ENCODE measurements at places on chromosomes 16 and 17. TPM values are rescaled to one million over a fixed set of nuclear protein-coding genes. Genes with fewer than 3 reads are reported as not detected.

The SMIM5 gene
- total RNA-seq = 1.3 TPM

The ADAMTS18 gene
- not detected for total RNA-seq

The OTOA gene
- total RNA-seq = 0.14 TPM

The KRT15 gene
- not detected for total RNA-seq

The METRNL gene
- 4.1 TPM for total RNA-seq

The RNF157 gene
- total RNA-seq = 46.1 TPM

The APRT gene
- total RNA-seq = 174 TPM

The VTN gene
- 0.26 TPM for total RNA-seq

The AKAP10 gene
- 71.9 TPM for total RNA-seq

The USH1G gene
- total RNA-seq = not detected

The CDR2L gene
- total RNA-seq = 0.10 TPM

The KRTAP4-4 gene
- not detected for total RNA-seq

The PDILT gene
- not detected for total RNA-seq

The AHSP gene
- not detected for total RNA-seq

The WNK4 gene
- 0.62 TPM for total RNA-seq

The CACNG5 gene
- not detected for total RNA-seq

The ADCY7 gene
- total RNA-seq = 135 TPM

The ACE gene
- 1.2 TPM for total RNA-seq

All from naive thymus-derived CD8-positive, alpha-beta T cell (primary cell).